ENCODE measurements at places on chromosomes 6 and 20.

- no peak overlapping the region for H3K4me3 ChIP-seq
- no peaks in the 10 kb centered on the region for H3K27me3 ChIP-seq
- no peaks in the 10 kb centered on the region for H3K4me1 ChIP-seq
- DNase-seq, result no peak
These were observed 1012.1 kb downstream of the KIF16B start for GRCh38 chr20:15561070-15561569.

DNA sequence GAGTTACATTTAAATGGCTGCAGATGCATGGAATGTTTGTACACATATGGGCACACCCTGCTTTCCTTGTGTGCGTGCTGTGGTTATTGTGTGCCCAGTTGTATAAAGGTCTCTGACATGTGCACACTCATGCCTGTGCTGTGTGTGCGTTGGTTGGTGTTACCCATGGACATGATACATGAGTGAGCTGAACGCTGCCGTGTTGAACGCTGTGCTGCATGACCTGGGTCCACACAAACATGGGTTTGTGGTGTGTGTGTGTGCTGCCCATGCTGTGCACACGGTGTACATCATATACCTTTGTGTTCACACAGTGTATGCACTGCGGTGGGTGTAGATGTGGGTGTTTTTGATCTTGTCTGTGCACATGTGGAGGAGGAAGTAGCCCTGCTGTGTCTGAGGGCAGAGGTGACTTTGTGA, 54.4 kb downstream of the TOX2 start:
- no peak overlapping the region for H3K27ac ChIP-seq
- H3K4me1 ChIP-seq, result peaks cover 6% of the 10 kb centered on the region
- H3K36me3 ChIP-seq, result no peaks in the 10 kb centered on the region

GRCh38 chr20:42587427-42587826, 602.3 kb downstream of the PTPRT start:
- DNase-seq, result no peak
- H3K27ac ChIP-seq, result no peak overlapping the region
- no peak overlapping the region for H3K4me3 ChIP-seq
- H3K36me3 ChIP-seq, result no peaks in the 10 kb centered on the region
- no peaks in the 10 kb centered on the region for H3K27me3 ChIP-seq

GRCh38 chr6:149729824-149730223, 11.9 kb upstream of the LATS1 start:
- H3K4me3 ChIP-seq, result no peak overlapping the region
- H3K4me1 ChIP-seq, result no peaks in the 10 kb centered on the region
- peaks cover 3% of the 10 kb centered on the region for H3K36me3 ChIP-seq
- no peaks in the 10 kb centered on the region for H3K27me3 ChIP-seq
- DNase-seq, result no peak
